ENCODE measurements at places on chromosomes 6 and 20. TPM values are rescaled to one million over a fixed set of nuclear protein-coding genes. Genes with fewer than 3 reads are reported as not detected.

The SOX12 gene
- total RNA-seq: 11.1 TPM

The RBL1 gene
- 29.6 TPM for total RNA-seq

The PTPRT gene
- total RNA-seq: not detected

The LRRC1 gene
- 0.47 TPM for total RNA-seq

The SAPCD1 gene
- 4.0 TPM for total RNA-seq

DNA sequence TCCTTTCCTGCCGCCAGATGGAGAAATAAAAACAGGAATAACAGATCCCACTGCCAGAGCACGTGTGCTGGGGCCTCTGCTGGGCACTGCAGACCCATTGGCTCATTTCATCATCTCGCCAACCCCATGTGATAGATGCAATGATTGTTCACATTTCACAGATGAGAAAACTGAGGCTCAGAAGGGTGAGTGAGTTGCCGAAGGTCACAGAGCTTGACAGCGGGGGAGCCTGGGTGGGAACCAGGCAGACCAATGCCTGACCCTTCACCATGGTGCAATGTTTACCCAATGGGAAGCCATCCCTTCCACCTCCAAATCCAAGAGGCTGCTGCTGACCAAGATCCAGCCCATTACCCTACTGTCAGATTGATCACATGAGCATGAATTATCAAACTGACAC is 105.1 kb downstream of the JPH2 start:
- no peak for DNase-seq

- DNase-seq: no peak
These were observed 29.2 kb downstream of the FRMD1 start for GRCh38 chr6:168049706-168050224.

GRCh38 chr6:149293244-149293643 is 24.3 kb upstream of the TAB2 start:
- no peak for DNase-seq

- DNase-seq: no peak
These were observed 505.0 kb upstream of the SLC35B3 start for GRCh38 chr6:8940356-8940755.

DNA sequence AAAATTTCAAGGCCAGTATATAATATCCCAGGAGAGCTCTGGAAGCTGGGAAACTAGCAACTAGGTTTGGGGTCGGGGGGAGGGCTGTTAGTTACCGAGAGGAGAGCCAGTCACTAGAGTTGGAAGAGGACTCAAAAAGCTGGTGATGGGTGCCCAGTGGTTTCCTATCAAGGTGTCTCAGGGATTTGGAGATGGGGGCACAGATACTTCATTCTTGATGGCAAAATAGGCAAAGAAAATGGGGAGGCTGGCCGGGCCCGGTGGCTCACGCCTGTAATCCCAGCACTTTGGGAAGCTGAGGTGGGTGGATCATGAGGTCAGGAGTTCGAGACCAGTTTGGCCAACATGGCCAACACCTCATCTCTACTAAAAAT is 805 bp downstream of the PHF1 start:
- no peak for DNase-seq

- DNase-seq: no peak
These were observed 20.7 kb upstream of the PKHD1 start for GRCh38 chr6:52108128-52108527.

DNA sequence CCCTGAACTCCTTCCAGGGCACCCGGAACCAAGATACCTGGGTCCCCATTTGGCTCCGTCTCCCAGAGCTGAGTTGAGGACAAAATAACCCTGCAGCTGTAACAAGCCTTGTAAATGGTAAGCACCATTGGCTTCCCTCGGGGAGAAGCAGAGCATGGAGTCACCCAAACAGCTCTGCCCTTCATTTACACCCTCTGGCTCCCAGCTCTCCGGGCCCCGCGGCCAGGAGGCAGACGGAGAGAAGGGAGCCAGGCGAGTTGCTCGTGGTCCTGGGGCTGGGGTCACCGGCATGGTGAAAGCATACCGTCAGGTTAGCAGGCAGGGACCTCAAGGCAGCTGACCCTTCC is 2.1 kb downstream of the TFEB start:
- DNase-seq: no peak

GRCh38 chr20:10094566-10095173 is 59.9 kb downstream of the ANKEF1 start:
- no peak for DNase-seq

DNA sequence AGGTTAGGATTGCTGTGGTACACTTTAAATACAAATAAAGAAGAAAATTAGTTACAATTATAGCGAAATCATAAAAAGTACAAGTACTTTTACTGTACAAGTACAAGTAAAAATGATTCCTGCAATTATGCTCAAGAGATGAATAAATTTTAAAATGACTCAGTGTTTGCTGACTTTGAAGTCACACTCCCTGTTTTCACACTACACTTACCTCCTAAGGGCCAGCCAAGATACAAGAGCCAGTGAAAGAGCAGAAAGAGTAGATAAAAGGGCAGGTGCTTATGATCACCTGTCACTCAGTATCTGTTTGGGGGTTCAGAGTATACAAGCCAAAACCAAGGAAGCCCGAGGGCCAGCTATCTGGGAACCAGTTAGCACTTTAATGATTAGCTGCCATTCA is 41.0 kb upstream of the COL21A1 start:
- DNase-seq: no peak

DNA sequence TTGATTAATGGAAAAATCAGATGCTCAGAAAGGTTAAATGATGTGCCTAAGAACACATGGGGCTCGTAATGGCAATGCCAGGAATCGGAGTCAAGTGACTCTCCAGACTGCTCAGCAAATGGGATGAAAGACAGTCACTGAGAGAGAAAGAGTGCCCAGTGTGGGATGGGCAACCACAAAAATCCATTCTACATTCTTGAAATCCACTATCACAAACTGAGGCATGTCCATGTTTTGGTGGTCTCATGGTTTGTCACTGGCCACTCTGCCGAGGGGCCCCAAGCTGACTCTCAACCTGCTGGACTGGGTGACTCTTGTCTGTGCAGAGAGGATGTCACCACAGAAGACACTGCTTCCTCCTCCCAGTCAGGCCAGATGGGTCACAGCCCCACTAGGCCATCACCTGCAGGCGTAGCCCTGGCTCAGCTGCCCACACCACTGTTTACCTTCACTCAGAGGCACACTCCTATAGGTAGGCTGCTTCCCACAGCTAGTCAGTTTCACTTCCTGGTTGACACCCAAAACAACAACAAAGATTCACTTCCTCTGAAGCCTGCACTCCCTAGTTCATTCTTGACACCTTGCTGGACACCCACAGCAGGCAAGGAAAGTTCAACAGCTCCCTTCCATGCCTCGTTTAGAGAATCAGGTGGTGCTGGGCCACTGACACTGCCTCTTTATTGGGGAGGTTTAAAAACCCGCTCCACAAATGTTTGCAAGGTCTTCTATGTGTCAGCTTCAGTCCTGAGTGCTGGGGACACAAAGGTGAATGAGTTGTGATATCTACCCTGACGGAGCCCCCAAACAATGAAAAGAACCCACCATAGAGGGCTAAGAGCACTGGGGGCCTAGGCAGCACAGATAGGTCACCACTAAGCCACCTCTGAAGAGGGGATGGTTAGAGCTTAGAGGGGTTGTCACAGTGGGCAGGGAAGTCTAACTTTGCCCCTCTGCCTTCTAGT is 21.7 kb downstream of the MAP1LC3A start:
- no peak for DNase-seq

DNA sequence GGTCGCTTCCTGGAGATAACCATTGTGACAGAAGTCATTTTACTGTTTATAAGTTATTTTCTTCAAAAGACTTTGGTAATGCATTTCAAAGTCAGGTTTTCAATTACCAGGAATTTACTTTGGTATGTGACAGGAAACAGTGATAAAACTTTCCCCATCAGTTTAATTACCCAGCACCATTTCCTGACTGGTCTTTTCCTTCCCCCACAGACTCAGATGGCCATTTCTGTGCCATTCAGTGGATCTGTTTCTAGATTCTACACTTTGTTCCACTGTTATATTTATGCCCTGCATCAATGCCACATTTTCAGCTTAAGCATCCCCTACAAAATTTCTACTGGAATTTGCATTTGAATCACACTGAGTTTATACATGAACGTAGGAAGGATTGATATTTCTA is 16.3 kb downstream of the RRBP1 start:
- DNase-seq: no peak

DNA sequence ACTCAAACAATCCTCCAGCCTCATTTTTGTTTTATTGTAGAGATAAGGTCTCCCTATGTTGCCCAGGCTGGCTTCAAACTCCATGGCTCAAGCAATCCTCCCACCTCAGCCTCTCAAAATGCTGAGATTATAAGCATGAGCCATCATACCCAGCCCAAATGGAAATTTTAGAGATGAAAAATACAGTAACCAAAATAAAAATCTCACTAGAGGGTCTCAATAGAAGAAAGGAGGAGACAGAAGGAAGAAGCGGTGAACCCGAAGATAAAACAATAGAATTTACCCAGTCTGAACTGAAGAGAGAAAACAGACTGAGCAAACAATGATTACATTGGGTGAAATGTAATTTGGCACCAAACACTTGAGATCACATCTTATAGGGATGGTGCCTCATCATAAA is 16.7 kb upstream of the OLIG3 start:
- DNase-seq: no peak

DNA sequence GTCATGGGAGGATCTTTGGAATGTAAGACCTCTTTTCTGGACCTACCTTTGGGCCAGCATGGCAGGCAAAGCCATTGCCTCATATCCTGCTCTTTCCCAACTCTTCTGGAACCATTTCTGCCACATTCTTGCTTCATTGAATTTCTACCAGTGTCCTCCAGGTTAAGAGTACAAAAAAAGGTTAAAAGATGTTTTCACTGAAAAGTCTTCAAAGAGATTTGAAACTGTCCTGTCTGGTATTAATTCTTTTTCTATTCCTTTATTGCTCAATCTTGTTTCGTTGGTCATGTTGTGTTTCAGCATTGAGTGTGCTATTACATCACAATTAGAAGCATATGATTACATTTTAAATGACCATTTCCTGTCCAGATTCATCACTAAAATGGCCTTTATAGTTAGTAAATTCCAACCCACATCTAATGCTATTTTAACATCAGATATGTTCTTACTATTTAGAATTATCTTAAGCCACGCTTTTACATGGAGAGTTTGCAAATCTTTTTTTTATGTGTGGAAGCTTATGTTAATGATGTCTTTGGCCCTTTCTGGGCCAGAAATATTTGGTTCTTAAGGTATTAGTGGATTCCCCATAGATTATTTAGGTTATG is 450.9 kb downstream of the GJA1 start:
- DNase-seq: no peak

DNA sequence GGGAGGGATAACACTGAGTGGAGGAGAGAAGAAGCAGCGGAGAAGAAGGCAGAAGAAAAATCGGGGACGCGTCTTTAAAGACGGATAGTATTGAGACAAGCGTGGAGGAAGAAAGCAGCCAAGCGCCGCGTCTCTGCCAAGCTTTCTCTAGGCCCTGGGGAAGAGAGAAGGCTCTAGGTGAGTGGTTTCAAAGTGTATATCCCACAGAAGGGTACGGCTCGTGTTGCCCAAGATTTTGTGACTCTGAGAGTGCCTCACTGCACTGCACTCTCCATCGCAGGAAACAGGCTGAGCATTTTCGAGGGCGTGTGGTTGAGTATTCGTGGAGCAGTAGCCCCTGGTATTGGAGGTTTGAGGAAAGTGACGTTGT is 185.4 kb downstream of the TRIM27 start:
- DNase-seq: no peak

GRCh38 chr6:170147832-170148708 is 142.8 kb downstream of the DLL1 start:
- peak; percentile 69 for DNase-seq

DNA sequence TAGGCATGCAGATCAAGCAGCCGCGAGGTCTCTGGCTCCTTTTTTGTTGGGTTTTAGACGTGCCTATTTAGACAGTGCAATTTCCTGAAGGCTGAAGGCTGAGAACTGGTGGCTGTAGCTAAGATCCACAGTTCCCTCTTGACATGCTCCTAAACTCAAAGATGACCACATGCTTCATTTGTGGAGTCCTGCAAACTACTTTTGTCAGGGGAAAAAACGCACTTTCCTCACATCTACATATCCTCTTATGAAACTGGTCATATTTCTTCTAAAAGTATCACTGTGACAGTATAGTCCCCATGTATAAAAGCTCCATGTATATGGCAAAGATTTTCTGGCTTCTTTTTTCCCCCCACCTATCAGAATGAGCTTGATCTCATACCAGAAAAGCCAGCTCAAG is 30.7 kb downstream of the LYRM4 start:
- DNase-seq: no peak

- no peak for DNase-seq
These were observed 138.5 kb downstream of the RCAN2 start for GRCh38 chr6:46352541-46353268.

DNA sequence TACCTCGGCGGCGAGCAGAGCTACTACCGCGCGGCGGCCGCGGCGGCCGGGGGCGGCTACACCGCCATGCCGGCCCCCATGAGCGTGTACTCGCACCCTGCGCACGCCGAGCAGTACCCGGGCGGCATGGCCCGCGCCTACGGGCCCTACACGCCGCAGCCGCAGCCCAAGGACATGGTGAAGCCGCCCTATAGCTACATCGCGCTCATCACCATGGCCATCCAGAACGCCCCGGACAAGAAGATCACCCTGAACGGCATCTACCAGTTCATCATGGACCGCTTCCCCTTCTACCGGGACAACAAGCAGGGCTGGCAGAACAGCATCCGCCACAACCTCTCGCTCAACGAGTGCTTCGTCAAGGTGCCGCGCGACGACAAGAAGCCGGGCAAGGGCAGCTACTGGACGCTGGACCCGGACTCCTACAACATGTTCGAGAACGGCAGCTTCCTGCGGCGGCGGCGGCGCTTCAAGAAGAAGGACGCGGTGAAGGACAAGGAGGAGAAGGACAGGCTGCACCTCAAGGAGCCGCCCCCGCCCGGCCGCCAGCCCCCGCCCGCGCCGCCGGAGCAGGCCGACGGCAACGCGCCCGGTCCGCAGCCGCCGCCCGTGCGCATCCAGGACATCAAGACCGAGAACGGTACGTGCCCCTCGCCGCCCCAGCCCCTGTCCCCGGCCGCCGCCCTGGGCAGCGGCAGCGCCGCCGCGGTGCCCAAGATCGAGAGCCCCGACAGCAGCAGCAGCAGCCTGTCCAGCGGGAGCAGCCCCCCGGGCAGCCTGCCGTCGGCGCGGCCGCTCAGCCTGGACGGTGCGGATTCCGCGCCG is 994 bp downstream of the FOXC1 start:
- no peak for DNase-seq

GRCh38 chr6:31877651-31878161 is 1.1 kb downstream of the SLC44A4 start:
- DNase-seq: no peak

GRCh38 chr20:548906-549305 is 5.3 kb upstream of the CSNK2A1 start:
- no peak for DNase-seq

DNA sequence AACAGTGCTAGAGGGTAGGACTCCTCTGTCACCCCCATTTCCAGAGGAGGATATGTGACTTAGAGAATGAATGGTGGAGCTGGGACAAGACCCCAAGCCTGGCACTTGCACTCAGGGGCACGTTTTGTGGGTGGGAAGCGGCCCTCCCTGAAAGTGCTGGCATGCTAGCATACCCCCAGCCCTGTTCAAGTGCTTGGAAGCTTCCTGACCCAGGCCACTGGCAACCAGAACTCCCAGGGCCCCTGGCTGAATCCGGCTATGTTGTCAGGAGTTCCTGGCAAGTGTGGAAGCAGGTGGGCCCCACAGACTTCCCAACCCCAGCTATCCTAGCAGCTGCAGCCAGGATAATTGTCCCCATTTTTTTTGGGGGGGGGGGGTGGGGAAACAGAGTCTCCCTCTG is 35.6 kb upstream of the TGM2 start:
- no peak for DNase-seq

GRCh38 chr6:593139-593906 is 63.6 kb downstream of the HUS1B start:
- DNase-seq: peak; percentile 75

Data from CD8-positive, alpha-beta T cell (primary cell).